ENCODE measurements at places on chromosomes 1 and 21.

DNA sequence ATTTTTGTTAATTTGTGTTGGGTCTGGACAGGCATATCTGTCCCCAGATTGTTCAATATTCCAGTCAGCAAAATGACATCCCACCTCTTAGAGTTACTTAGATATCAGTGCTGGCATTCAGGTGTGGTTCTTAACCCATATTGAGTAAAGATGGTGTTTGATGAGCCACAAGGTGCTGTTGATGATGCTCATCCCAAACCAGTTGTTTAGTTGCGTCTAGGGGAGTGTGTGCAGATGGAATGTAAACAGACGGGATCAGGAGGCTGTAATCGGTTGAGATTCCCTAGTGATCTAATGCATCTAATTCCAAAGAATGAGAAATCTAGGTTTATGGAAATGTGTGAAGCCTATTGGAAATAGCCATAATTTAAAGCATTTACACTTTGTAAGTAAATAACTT, 1.1 kb downstream of the HOOK1 start:
- DNase-seq: no peak

DNA sequence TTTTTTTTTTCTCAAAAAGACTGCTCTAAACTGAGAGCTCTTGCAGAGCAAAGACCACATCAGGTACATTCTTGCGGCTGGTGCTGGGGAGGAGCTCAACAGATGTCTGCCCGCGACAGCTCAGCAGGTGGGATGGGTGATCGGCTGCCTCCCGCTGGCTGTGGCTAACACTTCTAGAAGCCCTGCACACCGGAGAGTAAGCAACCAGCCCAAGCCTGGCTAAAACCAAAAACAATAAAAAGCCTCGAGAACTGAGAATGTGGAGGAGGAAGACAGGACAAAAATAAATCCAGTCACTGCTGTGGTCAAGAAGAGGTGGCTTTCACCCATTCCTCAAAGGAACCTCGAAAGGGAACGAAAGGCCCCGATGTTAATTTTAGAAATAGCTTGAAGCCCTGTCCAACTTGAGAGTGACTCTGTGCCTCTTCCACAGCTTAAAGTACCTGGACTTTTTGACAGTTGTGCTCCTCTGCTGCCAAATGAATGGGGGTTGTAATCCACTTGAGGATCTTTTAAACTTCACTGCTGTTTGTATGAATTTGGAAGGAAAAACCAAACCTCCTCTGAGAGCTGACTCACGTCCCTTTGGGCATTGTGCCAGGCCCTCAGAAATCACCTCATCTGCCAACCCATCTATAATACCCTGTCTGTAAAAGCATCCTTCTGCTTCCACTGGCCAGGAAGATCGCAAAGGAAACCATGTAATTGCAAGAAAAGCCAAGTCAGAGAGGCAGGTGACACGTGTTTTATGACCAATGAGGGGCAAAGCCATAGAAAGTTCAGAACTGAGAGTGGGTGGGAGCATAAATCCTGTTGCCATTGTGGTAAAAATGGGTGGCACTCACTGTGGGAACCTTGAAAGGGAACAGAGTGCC, 78.6 kb downstream of the KCNN3 start:
- DNase-seq: no peak

- DNase-seq: no peak
Observed at GRCh38 chr21:23384679-23385078, 2222.6 kb downstream of the MRPL39 start.

DNA sequence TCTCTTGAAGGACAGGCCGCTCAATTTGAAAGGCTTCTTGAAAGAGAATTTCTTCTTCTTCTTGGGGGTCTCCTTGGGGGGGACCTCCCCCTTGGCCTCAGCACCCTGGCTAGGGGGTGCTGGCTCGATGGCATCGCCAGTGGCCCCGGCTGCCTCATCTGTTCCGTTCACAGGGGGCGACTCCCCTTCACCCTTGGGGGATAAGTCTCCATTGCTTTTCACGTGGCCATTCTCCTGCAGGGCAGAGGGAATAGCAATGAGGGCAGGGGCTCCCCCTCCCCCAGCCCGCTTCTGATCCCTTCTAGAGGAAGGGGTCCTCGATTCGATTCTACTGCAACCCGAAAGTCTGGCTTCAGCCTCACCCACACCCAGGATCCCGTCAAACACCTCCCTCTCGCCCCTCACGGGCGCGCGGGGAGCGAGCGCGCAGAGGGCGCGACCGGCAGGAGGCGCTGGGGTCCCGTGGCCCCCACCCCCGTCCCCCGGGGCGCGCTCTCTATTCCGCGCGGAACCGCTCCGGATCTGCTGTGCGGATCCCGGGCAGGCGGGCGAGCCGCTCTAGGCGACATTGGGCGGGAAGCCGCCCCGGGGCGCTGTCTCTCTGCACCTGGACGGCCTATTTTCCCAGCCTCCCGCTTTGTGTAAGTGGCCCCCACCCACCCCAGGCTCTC, 1.0 kb downstream of the MARCKSL1 start:
- no peak for DNase-seq

DNA sequence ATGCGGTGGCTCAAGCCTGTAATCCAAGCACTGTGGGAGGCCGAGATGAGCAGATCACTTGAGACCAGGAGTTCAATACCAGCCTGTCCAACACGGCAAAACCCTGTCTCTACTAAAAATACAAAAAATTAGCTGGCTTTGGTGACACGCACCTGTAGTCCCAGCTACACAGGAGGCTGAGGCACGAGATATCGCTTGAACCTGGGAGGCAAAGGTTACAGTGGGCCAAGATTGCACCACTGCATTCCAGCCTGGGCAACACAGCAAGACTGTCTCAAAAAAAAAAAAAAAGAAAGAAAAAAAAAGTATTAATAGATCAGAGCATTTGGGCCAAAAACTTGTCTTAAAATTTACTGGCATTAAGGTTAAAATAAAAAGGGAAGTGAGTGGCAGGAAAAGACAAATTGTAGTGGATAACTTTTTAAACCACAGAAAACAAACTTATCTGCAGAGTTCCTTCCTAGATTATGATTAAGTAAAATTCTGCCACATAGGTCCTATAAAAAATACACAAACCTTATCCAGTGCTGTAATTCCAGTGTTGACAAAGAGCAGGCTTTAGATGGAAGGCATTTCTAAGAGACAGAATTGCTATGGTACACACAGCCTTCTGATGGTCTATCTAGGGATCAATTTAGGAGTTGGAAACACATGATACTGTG, 53.3 kb downstream of the EIF4G3 start:
- no peak for DNase-seq

DNA sequence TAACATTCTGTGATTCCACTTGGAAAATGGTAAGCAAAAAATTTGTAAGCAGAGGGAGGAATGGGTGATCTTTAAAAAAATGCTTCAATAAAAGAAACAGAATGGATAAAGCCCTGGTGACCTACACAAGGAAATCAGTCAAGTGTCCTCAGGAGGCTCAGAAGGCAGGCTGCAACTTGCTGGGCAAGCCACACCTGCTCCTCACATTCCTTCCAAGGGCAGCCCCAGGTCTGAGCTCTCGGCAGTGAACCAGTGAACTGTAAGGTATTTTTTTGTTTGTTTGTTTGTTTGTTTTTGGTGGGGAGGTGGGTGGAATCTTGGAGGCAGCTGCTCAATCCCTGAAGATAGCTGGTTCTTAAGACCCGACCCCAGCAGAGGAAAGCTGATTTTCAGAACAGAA, 4.4 kb downstream of the TACSTD2 start:
- DNase-seq: no peak

Measured in thoracic aorta (tissue), 2 donors.